MM.1S (cell line): ENCODE measurements at places on chromosomes 5 and 9.

- DNase-seq, result no peak
Observed at GRCh38 chr9:21585756-21586752, 103.9 kb upstream of the IFNE start.

DNA sequence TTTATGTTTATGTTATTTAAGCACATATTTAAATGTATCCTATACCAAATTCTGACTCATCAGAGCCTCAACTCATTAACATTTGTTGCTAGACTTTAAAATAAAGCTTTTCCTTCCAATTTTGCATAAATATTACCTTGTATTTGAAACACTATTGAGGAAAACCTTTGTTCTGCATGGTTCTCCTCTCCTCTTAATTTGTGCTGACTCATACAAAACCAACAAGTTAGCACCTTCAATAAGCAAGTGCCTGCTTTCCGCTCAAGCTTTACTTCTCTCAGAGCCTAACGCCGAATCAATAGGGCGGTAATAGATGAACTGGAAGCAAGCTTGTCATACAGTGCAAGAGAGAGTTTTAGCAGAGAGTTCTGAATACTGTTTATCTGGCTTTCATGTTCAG, 7.9 kb downstream of the AMACR start:
- DNase-seq, result no peak

- DNase-seq, result no peak
Observed at GRCh38 chr9:128002959-128003358, 22.2 kb upstream of the EEIG1 start.

GRCh38 chr9:32524892-32525708, 896 bp downstream of the RIGI start:
- DNase-seq, result no peak

- DNase-seq, result no peak
Observed at GRCh38 chr5:132322266-132322665, 28.1 kb downstream of the SLC22A4 start.

DNA sequence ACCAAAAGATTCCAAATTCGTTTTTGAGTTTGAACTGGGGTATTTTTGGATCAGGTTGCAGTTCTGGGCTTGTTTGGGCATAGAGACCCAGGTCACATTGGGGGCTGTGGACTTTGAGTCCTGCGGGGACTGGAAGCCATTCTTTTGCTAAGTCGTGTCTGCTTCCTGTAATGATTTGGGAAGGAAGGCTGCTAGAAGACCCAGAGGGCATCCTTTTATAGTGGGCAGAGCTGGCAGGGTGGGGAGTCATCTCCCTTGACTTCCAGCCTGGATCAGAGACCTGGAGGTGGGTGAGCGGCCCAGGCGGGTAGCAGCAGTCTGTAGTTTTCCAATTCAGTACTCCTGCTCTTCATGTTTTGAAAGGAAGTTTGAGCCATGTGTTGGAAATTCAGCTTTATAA, 11.3 kb downstream of the ZNF618 start:
- no peak for DNase-seq

DNA sequence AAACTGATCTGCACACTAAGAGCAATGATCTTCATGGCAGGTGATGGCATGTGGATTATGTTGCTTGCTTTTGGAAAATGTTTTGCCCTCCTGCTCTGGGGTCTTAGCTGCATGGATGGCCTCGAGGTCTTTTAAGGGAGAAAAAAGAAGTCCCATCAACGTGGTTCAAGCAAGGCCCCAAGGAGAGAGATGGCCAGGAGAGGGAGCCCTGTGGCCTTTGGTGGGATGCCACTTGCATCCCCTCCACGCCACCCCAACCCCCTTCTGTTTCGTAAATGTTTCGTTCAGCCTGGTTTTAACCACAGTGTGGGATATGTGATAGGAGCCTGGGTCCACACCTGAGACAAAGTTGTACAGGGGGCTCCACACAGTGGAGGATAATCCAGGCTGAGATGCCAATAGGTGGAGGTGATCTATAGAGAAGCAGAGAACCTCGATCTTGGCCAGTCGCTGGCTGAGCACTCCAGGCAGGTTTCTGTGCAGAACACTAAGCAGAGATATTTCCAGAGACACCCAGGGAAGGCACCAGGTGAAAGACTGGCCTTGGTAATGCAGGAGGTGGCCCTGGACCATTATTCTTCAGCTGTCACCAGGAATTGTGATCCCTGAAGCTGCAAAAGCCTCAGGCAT, 25.8 kb upstream of the FRRS1L start:
- DNase-seq, result no peak

GRCh38 chr5:142521706-142522105, 164.2 kb downstream of the FGF1 start:
- DNase-seq, result no peak

GRCh38 chr5:15420201-15420600, 79.8 kb upstream of the FBXL7 start:
- no peak for DNase-seq

DNA sequence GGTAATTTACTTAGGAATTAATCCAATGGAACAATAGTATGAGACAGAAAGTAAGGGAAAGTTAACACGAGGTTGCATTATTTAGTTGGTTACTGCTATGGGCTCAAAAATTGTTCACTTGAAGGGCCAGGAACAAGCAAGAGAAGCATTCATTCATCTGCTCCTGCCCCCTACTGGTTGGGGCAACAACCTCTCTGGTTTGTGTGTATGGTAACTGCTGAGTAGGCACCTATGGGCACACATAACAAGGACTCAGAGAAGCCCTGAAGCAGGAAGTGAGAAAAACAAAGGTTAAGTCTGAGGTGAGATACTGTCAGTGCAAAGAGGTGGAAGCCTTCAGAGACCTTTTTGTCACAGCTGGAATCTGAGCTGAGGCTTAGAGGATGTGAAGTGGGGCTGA, 34.4 kb upstream of the RANBP6 start:
- DNase-seq, result peak; percentile 83

GRCh38 chr5:42483472-42484154, 60.4 kb downstream of the GHR start:
- DNase-seq, result peak; percentile 73

GRCh38 chr5:72892846-72893245, 63.0 kb upstream of the FCHO2 start:
- no peak for DNase-seq

- DNase-seq, result no peak
Observed at GRCh38 chr5:10527281-10527950, 36.5 kb upstream of the ANKRD33B start.

- no peak for DNase-seq
Observed at GRCh38 chr9:91102269-91102668, 259.4 kb downstream of the AUH start.

DNA sequence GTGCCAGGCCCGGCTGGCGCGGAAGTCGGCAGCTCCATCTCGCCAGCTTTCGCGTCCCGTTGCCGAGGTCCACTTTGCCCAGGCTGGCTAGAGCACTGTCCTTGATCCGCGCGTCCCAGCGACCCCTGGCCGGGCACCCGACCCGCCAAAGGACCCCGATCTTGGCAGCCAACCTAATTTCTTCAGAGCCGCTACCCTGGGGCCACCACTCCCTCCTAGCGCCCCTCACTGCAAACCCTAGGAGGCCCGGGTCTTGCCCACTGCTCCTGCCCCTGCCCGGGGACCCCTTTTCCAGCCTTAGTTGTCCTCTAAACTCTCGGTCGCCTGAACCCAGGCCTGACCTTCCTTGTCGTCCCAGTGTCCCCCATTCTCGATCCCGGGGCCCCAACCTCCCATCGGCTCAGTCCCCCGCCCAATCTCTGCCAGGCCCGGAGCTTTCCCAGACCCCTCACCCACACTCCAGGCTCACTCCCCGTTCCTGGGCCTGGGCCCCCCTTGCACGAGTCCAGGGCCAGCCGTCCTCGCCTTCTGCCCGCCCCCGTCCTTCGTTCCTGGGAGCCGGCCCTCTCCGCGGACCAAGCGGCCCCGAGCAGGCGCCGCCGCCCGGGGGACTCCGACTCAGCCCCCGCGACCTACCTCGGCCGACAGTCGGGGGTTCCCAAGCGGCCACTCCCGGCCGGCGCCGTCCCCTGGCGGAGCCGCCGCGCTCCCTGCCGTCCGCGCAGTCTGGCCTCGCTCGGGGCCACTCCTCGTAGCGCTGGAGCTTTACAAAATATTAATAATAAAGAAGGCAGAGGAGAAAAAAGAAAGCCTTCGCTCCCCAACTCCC, 701 bp upstream of the LMX1B start:
- DNase-seq, result no peak

- no peak for DNase-seq
Observed at GRCh38 chr9:125963932-125964331, 216.8 kb downstream of the PBX3 start.

DNA sequence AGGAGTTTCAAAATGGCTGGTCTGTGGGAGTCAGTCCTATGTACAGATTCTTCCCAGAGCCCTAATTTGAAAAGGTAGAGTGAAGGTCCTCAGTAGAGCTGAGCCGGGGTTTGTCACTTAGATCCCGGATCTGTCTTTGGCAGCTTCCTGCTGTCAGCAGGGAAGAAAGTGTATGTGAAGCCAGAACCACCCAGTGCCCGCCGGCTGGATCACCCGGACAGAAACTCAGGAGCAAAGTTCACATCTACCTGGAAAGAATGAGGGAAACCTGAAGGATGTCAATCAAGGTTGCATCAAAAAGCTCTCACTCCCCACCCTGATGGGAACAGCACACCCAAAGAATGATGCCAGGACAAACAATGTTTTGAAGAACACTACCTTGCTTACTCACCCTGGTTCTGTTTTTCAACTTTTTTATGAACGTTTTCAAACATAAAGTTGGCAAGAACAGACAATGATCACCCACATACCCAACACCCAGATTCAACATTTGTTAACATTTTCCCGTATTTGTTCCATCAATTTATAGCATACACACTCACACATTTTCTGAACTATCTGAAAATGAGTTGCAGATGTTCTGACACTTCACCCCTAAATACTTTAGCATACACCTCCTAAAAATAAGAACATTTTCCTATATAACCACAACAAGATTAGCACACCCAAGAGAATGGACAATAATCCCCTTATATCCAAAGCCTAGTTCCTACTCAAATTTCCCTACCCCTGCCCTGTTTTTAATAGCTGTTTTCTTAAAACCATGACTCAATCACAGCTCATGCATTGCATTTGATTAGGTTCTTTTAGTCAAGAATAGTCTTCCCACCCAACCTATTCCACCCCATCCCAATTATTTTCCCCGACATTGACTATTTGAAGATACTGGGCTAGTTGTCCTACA, 133.9 kb downstream of the LHFPL2 start:
- no peak for DNase-seq

DNA sequence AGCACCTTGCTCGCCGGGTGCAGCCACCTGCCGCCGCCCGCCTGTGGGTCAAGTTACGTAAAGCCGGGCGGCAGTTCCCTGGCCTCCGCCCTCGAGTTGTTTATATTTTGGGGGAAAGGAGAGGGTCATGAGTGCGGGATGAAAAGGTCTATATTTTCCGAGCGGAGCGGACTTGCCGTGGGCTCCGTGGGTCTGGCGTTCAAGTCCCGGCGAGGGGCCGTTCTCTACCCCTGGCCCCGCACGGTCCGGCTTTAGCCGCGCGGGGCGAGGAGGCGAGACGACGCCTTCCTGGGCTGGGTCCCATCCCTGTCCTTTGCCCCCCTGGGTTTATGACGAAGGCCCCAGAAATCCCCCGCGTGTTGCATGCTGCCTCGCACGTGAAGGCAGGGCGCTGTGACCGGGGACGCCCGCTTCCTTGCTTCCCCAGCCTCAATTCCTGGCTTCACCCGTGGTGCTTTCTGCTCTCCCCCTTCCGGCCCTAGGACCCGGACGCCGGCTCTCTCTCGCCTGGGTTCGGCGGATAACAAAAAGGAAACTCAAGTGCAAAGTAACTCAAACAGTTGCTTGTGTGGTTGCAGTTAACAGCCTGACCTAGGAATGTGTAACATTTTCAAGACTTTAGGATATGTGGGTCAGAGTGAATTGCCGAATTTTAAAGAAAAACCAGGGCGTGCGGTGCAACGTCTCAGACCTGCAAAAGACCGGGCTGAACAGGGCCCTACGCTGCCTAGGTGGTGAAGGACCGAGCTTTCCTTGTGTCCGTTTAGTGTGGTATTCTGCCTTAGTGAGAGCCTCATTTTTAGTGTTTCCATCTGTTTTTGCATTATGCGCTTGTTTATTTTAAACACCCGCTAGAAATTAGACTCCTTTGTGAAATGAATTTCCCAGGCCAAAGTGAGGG, 810 bp downstream of the VPS13A start:
- DNase-seq, result peak; percentile 51

DNA sequence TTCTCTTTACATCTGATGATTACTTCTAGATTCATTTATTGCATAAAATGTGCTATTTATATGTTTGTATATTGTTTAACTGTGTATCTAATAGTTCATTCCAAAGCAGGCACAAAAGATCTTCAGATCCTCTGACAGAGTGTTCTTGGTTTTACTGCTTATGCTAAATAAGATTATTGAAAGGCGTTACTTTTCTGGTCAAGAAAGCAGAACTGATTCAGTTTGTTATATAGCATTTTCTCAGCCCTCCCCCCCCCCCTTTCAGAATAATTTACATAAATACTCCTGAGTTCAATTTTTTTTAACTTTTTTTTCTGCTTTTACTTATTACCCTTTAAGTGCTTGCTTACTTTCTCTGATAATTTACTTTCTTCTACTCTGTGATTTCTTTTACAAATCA, 15.4 kb downstream of the CDC42SE2 start:
- no peak for DNase-seq

DNA sequence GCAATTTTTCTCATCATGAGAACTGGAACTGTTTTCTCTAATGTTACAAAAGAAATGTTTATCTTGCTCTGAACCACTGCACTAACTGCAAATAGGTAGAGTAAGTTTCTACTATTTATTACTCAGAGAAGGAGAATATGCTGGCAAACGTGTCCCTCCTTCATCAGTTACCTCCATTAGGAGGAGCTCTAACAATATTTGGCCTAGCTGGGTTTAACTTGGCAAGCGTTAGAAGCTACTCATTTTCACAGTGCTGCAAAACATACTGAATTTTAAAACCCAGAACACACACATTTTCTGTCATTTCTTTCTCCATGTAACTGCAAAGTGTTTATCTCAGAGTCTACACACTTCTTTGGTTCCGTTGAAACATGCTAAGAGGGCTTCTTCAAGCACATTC, 101.0 kb upstream of the GABRG2 start:
- peak; percentile 14 for DNase-seq

DNA sequence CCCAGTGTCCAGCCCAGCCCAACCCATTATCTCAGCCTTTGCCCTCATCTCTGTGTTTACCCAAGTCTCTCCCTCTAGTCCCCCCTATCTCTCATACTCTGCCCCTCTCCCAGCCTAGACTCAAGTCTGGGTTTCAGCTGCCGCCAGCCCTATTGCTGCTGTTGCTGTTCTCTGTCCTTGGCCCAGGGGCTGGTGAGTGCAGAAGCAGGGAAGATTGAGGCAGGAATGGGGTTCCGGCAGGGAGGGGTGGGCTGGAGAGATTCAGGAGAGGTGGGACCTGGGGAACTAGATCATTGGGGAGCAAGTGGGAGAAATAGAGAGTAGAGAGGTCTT, 702 bp downstream of the TMEM8B start:
- DNase-seq, result no peak

DNA sequence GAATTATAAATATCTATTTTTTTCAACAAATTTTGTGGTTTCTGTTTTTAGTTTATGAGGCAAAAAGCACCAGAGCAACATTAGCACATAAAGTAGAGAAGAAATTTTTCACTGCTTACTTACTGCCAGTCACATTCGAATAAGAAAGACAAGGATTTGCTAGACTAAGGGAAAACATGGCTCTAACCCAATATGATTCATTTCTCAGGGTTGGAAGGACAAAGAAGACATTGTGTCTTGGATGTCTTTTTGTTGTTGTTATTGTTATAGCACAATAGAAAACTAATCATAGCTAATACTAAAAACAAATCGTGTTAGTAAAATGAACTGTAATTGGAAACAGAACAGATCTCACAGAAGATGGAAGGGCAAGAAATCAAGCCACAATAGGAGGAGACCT, 90.9 kb upstream of the SLCO6A1 start:
- no peak for DNase-seq
